Suppressor macrophage treated with lipopolysaccharide for 1 hour (primary cell): ENCODE measurements at places on chromosomes 4 and X.

- no peak for DNase-seq
Measured at GRCh38 chrX:134633394-134633793, 24.9 kb downstream of the PLAC1 start.

DNA sequence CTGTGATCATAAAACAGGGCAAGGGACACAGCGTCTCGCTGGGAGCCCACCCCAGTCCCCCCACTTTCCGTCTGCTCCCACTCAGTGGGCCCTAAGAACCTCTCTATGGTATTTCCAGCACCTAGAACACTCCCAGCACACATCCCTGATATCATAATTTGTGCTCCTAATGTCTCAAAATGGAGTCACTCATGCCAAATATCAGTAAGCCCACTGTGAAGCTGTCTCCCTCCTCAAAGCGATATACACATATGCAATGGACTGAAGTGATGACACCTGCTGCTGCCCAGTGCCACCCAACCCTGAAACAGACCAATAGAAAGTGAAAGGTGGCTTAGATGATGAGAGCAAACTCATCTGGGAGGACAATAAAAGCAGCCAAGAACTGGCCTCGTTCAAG is 17.9 kb downstream of the ENPP6 start:
- no peak for DNase-seq

DNA sequence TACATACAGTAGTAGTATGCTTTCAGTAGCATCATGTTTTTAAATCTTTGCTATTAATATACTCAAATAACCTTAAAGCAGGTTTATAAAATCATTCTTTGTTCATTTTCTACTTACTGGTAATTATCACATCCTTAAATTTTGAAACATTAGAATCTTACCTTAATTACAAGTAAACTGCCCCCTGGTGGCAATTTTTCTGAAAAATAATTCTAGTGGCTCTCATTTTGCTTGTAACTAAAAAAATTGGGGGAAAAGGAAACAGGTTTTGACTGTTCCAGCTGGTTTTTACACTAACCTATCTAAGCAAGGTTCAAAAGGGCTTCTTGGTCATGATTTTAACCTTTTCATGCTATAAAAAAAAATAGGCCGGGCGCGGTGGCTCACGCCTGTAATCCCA is 18.5 kb upstream of the DCAF4L1 start:
- DNase-seq: peak; percentile 61

DNA sequence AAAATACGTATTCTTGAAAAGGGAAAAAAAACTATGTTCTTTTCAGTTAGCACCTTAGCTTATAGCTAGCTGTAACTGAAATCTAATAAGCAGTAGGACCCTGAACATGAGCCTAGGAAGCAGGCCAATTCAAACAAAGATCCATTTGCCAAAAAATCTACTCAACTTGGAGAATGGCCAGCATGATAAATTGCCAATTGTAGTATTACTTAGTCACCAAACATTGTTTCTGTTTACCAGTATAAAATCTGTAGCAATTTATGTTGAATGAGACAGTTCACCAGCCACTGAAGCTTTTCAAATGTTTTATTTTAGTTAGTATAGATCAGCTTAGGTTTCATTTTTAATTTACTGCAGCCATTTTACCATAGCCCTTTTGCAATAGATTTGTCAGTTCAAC is 323.6 kb upstream of the DIPK2B start:
- DNase-seq: no peak

DNA sequence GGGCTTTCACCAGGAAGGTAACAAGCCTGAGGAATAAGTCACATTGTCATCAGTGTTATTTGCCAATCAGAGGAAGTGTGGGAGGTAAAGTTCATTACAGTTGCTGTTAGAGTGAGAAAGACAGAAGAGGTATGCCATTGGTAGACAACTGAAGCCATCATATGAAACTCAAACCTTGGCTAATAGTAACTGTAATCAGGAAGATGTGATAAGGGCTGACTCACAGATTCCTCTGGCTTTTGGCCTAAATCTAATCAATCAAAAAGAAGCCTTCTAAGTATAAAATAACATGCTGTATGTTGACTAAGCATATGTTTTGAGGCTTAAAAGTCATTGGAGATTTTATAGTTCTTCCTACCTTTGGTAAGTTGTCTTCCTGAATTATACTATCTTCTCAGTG is 242.8 kb downstream of the PCDH7 start:
- DNase-seq: no peak

- DNase-seq: no peak
Measured at GRCh38 chr4:74408639-74409038, 36.3 kb upstream of the AREG start.

GRCh38 chr4:106194801-106195200 is 121.2 kb downstream of the TBCK start:
- DNase-seq: no peak

DNA sequence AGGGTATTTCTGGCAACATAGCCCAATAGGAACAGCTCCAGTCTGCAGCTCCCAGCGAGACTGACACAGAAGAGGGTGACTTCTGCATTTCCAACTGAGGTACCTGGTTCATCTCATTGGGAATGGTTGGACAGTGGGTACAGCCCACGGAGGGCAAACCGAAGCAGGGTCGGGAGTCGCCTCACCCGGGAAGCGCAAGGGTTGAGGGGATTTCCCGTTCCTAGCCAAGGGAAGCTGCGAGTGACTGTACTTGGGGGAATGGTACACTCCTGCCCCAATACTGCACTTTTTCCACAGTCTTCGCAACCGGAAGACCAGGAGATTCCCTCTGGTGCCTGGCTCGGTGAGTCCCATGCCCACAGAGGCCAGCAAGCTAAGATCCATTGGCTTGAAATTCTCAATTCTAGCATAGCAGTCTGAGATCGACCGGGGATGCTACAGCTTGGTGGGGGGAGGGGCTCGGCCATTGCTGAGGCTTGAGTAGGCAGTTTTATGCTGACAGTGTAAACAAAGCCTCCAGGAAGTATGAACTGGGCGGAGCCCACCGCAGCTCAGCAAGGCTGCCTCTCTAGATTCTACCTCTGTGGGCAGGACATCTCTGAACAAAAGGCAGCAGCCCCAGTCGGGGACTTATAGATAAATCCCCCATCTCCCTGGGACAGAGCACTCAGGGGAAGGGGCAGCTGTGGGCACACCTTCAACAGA is 14.0 kb upstream of the ADAD1 start:
- DNase-seq: no peak

DNA sequence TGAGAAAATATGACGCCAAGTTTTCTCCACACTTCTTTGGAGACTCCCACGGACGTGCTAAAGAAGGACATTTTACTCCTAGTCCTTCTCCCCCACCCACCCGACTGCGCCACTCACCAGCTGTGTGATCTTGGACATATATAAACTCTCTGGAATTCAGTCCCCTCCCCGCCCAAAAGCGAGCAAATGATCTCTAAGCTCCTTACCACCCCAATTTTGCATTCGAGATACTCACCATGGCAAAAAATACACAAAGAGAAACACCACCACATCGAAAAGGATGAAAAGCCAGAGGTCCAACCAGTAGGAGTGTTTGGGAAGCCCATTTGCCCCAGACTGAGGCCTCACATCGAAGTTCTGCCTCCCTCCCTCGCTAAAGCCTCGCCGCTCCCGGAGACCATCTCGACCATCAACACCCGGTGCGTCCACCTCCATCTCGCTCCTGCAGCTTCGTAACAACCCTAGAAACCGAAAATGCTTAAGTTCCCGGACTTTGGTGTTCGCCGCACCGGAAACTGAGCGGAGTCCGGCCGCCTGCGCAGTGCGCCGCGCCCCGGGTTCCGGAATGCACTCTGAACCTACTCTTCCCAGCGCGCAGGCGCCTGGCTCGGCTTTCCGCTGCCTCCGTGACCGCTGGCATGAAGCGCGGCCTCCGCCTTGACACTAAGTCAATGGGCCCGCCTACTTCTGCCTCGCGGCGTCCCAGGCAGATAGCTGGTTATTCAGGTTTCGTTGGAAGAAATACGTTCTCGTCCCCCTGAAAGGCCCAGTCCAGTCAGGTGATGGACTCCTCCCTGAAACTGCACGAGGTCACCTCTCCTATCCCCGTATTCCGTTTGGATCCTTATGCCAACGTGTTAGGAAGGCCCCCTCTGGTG is 21.6 kb downstream of the FABP2 start:
- DNase-seq: peak; percentile 96

- no peak for DNase-seq
Measured at GRCh38 chr4:13169731-13170525, 314.2 kb downstream of the RAB28 start.

DNA sequence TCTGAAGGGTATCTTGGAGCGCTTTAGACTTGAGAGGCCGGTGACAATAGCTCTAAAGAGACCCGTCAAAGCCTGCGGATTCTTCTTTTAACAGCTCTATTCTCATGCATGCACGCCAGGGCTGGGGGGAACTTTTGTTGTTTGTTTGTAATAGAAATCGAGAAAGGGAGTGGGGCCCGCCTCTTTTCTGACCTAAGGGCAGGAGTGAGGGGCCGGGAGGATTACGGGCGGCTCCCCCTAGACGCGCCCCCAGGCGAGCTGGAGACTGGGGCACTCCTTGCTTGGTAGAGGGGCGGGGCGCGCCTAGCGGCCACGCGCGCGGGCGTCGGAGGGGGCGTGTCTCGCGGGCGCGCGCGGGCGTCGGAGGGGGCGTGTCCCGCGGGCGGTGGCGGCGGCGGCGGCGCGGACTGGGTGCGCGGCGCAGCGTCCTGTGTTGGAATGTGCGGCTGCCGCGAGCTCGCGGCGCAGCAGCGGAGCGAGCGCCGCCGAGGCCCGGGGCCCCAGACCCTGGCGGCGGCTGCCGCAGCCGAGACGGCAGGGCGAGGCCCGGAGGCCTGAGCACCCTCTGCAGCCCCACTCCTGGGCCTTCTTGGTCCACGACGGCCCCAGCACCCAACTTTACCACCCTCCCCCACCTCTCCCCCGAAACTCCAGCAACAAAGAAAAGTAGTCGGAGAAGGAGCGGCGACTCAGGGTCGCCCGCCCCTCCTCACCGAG is at the start of gene REST:
Gene REST, plus strand, starts transcription at position 412 of the 717 bp plus-strand sequence. CDS start 2,739 bp downstream, outside the sequence.
- DNase-seq: peak; percentile 95

DNA sequence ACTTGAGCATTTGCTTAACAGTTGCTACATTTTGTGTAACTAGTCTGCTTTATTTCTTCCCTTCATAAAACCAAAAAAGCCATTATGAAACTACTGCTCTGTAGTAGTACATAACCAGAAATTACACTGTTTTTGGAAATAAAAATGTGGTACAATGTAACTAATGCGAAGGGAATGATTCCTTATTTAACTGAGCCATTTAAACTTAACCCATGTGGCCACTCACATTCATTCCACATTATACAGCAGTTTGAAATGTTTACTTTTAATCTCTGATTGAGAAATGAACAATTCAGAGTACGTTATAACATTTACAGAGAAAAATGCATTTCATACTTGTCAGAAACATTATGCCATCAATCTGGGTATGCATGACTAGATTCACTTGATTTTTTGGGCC is 94.2 kb downstream of the NYX start:
- DNase-seq: no peak

DNA sequence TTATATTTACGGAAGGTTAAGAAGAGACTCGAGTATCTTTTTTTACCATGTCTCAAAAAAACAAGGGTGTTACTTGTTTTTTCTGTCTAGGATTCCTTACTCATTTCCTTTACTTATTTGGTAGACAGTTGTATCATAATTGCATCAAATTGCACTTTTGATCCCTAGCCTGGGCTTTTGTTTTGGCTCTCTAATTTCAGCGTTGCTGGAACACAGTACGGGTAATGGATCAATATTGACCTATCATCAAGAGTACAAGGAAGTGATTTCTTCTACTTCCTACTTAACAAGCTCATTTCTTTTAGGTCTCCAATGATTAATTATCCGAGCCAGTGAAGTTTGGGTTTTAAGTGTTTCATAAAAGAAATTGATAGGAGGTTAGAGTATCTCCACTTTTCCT is 16.8 kb downstream of the AIMP1 start:
- no peak for DNase-seq

DNA sequence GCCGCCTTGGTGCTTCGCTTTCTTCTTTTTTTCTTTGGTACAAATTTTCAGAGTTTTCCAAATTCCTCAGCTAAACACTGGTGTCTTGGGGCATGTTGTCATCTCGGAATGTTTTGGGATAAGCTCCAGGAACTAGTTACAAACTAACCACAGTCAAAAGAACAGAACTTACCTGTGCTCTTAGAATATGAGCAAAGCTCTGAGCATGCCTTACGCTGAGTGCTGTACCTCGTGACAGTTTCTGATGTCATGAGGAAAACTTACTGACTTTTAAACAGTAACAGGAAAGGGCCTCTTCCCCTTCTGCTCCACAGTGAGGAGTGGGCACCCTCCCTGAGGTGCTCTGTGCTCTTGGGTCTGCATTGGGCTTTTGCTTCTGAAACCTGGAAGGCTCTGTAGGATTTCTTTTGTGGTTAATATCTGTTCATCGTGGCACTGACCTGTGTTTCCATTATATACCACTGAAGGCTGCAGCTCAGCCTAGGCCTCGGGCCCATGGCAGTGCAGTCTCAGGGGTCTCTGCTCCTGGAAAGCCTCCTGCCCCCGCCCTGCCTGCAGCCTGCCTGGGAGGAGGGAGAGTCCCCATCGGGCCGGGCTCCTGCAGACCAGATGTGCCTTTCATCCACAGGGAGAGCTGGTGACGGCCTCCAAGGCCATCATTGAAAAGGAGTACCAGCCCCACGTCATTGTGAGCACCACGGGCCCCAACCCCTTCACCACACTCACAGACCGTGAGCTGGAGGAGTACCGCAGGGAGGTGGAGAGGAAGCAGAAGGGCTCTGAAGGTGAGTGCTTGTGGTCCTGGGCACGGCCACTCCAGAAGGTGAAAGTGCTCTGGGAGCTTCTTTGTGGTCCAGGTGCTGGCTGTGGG is 48.7 kb downstream of the NOP14 start:
- no peak for DNase-seq

- no peak for DNase-seq
Measured at GRCh38 chr4:177802661-177803060, 360.4 kb upstream of the AGA start.

GRCh38 chrX:44253575-44253942 is 89.9 kb downstream of the EFHC2 start:
- no peak for DNase-seq

DNA sequence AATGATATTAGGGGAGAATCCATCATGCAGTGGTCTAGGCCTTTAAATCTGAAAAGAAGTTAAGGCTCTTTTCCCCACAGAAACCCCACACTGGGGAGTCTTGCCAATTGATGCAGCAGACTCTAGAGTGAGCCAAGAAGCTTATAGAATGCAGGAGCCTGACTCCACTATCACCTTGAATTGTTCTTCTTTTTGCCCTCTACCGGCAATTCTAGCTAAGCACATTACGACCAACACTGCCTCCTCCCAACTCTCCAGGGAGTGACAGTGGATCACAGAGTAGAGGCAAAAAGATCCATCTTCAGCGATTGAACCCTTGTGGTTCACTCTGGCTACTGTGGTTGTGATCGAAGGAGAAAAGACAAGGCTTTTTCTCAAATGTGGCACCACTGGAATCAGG is 331.5 kb downstream of the NKX6-1 start:
- DNase-seq: no peak

- DNase-seq: no peak
Measured at GRCh38 chr4:62901101-62901500, 1508.1 kb downstream of the TECRL start.

DNA sequence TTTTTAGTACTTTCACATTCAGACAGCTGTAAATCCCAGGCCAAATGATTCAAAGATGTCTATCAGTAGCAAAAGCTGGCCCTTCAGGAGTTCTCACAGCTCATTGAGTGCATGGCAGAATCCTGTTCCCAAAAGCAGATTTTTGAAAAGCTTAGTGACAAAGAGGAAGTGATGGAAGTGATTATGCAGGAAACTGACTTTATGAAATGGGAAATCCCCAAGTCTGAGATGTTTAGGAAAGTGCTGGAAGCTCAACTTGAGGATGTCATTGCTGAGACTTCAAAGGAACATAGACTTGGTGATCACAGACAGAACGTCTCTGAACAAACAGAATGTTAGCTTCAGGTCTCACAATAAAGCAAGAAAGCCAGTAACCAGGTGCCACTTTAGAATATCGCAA is 51.0 kb upstream of the CFAP47 start:
- DNase-seq: peak; percentile 41

GRCh38 chr4:67292045-67292444 is 253.3 kb downstream of the CENPC start:
- peak; percentile 15 for DNase-seq
